Cortex of kidney (tissue), 1 donor: ENCODE measurements at places on chromosomes 12 and 14.

- no peak for DNase-seq
Measured at GRCh38 chr12:93946542-93947150, 201.7 kb upstream of the PLXNC1 start.

- no peak for DNase-seq
Measured at GRCh38 chr12:98064501-98064900, 450.9 kb upstream of the TMPO start.

GRCh38 chr14:72439707-72440106 is 454.2 kb downstream of the DPF3 start:
- no peak for DNase-seq

GRCh38 chr12:7376196-7376595 is 67.8 kb downstream of the CD163L1 start:
- no peak for DNase-seq

DNA sequence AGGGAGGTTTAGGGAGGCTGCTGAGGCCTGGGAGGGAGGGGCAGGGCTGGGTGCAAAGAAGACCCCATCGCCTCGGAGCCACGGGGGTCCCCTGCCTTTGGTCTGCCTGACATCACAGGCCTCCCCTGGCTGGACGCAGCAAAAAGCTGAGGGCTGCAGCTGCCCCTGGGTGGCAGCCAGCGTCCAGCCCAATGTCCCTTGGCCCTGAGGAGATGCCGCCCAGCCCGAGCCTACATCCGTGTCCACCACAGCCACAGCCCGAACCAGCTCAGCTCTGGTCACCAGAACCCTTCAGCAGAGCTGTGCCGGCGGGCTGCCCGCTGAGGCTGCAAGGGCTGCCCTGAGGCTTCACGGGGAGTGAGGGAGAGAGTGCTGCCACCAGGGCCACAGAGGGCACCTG is 1.9 kb downstream of the NUDT14 start:
- DNase-seq = no peak

DNA sequence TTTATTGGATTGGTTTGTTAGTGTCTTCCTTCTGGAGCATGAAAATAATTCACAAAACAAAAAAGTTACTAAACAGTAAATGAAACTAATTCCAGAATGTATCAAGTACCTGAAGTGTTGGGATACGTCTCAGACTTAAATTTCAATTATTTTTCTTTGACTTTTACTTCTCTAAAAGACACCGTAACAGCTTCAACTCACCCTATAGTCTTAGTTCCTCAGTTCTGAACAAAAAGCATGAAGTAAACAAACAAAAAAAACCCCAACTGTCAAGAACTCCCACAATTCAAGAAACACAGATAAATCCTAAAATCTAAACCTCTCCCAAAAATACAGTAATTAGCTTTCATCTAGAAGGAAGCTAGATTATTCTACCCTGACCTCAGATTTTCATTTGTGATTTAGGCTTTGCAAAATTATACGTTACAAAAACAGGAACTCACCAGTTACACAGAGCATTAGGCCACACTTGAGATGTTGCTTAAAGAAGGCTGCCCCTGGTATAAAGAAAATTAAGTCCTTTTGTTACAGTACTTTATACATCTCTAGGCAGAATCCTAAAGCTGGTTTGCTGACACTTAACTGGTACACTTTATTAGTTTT is 10.2 kb downstream of the HEATR5A start:
- DNase-seq = no peak

DNA sequence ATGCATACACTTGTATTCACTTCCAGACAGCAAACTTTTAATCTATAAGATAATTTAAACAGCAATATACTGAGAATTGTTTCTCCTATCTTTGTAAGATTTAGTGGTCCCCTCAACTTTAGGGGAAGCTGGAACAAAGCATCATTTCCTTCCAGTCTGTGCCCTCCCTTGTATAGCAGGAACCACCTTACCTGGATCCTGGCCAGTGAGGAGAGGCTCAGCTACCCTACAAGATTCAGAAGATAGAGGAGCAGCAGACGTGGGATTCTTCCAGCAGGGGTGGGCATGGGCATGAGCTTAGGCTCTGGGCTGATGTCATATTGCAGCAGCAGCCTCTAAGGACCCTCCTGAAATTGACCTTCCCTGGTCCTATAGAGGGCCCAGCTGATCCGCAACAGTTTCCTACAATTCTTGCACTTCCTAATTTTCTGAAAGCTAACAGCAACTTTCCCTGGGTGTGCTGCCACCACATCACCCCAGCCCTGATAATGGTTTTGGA is 21.3 kb downstream of the MOK start:
- no peak for DNase-seq

DNA sequence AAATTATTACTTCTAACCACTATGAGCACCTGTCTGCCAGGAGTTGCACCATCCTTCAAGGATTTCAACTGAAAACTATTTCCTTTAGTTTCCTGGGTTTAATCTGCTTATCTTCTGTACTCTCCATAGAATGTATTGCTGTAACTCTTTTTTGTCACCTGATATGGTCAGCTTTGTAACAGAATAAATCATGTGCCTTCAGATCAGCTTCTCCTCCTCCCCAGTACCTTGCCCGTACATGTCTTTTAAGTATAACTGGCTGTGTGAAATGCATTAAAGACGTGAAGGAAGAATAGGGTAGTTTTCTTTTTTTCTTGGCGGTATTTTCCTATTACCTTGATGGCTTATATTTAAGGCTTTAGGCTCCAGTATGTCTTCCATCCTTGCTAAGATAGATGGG is 200.3 kb upstream of the NAV3 start:
- DNase-seq = no peak

GRCh38 chr12:2256453-2256852 is 203.7 kb downstream of the CACNA1C start:
- no peak for DNase-seq

DNA sequence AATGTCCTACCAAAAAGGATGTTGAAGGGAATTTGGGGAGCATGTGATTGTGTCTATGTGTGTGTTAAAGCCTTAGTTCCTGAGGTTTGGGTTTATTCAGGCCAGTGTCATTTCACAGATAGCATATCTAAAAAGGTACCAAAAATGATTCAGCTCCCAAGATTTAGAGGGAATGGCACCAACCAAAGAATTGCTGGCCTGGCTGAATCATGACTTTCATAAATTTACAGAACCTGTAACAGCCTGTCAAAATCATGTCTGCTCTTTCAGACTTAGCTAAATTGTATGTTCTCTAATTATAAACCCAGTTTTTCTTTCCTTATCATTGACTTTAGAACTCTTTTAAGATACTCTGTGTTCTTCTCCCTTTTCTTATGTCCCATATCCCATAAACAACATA is 231.5 kb downstream of the NUBPL start:
- no peak for DNase-seq

- DNase-seq = no peak
Measured at GRCh38 chr14:50676814-50677516, 8.9 kb upstream of the SAV1 start.

DNA sequence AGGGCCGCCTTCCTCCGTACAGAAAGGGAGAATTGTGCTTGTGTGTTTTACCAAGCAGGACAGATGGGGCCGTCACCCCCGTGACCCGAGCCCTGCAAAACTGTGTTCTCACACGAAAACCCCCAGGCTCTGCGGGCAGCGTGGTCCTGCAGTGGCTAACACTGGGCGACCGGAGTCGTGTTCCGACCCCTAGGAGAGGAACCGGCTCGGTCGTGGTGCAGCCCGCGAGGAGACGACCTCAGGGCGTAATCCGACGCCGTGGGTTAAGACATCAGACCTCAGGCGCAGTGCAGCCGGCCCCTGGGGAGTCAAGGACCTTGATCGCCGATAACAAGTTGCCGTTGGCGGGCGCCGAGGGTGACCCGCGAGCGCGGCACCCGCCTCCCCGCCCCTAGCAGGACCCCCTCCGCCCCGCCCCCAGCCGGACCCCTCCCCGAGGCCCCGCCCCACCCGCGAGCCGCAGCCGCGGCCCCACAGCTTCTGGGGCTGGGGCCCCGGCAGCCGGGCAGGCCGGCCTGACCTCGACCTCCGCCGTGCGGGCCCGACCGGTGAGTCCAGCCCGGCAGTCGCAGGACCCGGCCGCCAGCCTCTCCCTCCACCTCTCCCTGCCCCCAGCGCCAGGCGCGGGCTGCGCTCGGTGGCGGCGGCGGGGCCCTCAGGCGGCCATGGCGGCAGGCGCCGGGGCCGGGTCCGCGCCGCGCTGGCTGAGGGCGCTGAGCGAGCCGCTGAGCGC is at the start of gene CHPT1:
CHPT1 (plus strand) TSS at position 444 of the 733 bp plus-strand sequence; CDS start at position 666, 222 bp downstream.
- DNase-seq = no peak

DNA sequence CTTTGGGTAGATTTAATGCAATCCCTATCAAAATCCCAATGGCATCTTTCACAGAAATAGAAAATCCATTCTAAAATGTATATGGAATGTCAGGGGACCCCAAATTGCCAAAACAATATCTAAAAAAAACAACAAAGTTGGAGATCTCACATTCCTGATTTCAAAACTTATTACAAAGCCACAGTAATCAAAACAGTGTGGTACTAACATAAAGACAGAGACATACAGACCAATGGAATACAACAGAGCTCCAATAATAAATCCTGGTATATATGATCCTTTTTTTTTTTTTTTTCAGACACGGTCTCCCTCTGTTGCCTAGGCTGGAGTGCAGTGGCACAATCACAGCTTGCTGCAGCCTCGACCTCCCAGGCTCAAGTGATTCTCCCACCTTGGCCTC is 4.7 kb downstream of the TMBIM4 start:
- DNase-seq = no peak

DNA sequence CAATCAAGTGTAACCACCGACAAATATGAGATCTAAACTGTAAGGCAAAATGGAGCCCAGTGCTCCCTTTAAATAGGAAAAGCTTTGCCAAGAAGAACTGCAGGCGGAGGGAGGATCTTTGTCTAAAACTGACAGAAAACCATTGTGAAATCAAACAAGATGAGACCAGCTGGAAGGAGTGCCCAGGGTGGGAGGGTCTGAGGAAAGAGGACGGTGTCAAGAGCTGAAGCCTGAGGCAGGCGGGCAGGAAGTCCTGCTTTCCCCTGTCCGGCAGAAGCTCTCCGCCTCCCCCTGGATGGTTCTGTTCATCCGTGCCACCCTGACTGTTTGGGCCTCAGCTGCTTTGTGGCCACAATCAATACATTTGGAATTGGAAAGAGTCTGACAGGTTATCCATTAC is 37.5 kb downstream of the CDC42BPB start:
- no peak for DNase-seq

DNA sequence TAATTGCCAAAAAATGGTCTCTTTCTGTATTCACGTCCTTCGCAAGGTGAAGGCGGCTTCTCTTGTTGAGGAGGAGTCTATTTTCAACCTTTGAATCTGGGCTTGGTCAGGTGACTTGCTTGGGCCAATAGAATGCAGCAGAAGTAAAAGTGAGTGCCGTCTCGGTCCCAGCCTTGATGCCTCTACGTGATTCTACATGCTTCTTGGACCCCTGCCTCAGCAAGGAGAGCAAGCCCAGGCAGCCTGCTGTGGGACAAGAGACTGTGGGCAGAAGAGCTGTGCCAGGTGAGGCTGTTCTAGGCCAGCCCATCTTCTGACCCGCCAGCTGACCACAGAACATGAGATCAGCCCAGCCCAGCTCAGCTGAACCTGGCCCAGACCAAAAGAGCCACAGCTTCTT is 39.1 kb upstream of the CCDC63 start:
- no peak for DNase-seq

DNA sequence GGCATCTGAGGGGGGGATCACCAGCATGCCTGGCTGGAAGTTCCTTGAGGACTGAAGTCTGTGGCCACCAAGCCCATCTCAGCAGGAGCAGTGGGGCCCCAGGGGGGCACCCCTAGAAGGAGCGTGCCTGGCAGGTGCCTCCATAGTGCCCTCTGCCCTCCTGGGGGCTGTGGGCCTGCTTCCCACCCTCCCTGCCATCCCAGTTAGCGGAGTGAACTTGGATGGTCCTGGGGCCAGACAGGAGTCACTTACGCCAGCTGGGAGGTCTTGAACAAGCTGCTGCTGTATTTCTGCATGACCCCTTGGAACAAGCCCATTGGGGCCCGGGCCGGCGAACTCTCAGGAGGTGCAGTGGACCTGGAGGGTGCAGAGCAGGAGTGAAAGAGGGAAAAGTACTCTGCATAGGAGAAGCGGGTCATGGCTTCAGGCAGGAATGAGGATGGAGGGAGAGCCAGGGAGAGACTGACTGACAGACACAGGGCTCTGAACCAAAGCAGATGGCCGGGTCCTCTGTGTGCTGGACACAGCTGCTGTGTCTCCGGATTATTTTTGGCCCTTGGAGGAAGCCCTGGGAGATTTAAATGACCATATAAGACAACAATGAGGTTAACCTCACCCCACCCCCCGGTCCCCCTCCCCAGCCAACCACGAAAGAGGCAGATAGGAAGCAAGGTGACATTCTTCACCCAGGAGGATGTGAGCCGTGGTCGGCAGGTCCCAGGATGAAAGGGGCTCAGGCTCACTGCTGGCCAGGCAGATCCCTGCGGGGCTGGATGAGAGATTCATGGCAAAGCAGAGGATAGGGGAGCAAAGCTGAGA is 19.6 kb downstream of the ASB2 start:
- no peak for DNase-seq

- DNase-seq = no peak
Measured at GRCh38 chr12:38785381-38785780, 120.0 kb downstream of the CPNE8 start.

GRCh38 chr14:77838831-77839511 is 39.1 kb downstream of the ADCK1 start:
- no peak for DNase-seq

DNA sequence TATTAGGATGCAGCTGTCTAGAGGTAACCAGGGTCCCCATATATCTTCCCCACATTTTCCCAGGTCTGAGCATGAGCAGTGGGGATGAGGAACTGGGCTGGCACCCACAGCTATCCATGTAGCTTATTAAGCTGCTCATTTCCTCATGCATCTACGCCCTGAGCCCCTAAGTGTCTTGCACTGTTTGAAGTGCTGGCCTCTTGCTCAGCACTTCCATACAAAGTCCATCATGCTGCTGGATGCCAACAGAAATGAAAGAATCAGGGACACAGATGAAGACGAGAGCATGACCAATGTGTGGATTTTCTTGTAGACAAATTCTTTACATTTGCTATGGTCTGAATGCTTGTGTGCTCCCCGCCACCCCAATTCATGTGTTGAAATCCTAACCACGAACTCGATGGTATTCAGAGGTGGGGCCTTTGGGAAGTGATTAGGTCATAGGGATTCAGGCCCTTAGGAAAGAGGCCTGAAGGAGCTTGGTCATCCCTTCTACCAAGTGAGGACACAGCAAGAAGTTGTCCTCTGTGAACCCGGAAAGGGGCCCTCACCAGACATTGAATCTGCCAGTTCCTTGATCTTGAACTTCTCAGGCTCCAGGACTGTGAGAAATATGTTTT is 54.5 kb downstream of the C12orf75 start:
- no peak for DNase-seq

- no peak for DNase-seq
Measured at GRCh38 chr14:102317564-102318248, 1.8 kb upstream of the ZNF839 start.

DNA sequence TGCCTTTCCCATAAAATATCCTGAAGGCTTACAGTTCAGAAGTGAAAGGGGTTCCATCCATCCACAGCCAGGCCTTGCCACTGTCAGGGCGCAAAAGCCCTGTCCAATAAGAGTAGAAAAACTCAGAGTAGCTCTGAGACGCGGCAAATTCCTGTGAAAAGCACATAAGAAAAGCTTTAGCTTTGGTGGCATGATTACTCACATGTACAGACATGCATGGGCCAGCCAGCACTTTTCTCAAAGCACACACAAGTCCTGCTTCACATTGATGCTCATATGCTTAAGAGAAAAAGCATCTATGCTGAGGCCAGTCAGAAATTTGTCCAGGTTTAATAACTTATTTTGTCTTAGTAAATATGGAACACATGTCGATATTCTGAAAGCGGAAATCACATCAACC is 25.5 kb downstream of the CLEC1A start:
- DNase-seq = no peak
